Ureter (tissue), 1 donor: ENCODE measurements at places on chromosomes 1 and 21. TPM values are rescaled to one million over a fixed set of nuclear protein-coding genes. Genes with fewer than 3 reads are reported as not detected.

Gene MRAP
- total RNA-seq: not detected

Gene HAO2
- 0.23 TPM for total RNA-seq

Gene C1orf141
- total RNA-seq: not detected

Gene OLIG1
- not detected for total RNA-seq

Gene NES
- total RNA-seq: 42.4 TPM

Gene PDPN
- total RNA-seq: 29.5 TPM

GRCh38 chr21:33403786-33404585 lies 773 bp downstream of the IFNGR2 start:
- peak; percentile 69 for DNase-seq

DNA sequence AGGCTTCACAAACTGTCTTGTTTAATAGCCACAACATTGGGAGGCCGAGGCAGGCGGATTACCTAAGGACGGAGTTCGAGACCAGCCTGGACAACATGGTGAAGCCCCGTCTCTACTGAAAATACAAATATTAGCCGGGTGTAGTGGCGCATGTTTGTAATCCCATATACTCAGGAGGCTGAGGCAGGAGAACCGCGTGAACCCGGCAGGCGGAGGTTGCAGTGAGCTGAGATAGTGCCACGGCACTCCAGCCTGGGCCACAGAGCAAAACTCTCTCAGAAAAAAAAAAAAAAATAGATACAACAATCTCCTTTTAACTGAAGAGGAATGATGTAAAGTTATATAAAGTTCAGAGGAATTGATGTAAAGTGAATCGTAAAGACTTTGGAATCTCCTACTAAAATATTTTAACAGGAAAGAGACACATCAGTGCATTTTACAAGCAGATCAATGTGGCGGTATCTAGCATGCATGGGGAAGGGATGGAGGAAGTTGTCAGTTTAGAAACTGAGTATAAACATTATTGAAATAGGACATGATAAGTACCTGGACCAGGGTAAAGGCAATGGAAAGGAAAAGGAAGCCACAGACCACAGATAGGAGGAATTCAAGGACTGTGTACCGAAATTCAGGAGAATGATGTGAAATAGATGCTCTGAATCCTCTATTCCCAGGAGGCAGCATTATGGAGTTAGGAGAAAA lies 41.5 kb downstream of the PTPRC start:
- DNase-seq: no peak

DNA sequence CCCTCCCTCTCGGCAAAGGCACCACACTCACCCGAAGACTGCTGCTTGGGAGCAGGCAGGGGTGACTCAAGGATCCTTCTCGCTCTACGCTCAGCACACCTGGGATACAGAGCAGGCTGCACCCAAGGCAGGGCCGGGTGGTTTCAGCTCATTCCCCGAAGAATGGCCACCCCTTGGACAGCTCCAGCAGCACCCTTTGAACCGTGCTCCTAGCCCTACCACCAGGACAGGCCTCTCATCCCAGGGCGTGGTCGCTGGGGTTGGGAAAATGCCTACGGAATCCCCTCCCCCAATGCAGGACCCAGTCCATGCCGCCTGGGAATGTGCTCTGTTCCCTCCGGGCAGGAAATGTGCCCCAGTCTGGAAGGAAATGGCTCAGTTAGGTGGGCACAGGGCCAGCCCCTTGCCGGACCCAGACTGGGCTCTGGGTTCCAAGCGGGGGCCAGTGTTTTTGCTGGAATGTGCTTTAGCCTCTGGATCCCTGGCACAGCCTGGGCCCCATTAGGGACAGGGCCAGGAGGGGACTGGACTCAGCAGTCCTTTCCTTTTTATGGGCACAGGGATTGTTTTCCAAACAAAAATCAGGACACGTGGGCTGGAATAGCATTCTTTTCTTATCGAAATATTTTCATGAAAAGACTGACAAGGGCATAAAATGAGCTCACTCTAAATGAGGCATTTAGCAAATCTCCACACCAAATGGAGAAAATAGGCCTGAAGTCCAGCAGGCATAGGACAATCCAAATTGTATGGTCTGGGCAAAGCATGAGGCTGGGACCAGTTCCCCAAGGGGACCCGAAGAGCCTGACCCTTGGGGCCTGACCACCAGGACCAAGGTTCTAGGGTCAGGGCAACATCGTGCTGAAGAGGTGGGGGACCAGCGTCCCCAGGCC lies 7.3 kb downstream of the TMEM82 start:
- no peak for DNase-seq

GRCh38 chr21:38760017-38760761 lies 45.5 kb upstream of the ETS2 start:
- DNase-seq: no peak

GRCh38 chr1:34984793-34985608 lies at the start of gene TMEM35B:
TSS of gene TMEM35B (minus strand) at chr1:34985347. CDS start at chr1:34985305, 42 bp downstream.
- DNase-seq: peak; percentile 77

DNA sequence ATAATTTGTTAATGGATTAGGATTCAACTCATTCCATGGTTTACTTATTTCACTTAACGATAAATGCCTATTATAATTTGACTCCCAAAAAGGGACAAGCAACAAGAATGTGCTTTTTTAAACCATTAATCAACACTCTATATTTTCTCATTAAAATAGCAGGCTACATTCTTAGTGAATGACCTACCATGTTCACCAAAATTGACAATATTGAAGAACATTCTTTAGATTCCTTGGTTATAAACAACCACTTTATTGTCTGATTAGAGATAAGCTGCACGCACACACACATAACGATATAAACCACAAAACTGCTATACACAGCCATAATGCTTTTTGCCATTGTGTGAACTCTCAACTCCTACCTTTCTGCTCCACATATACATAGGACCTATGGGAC lies 75.4 kb upstream of the LRRC7 start:
- DNase-seq: no peak

- no peak for DNase-seq
Measured at GRCh38 chr1:151144474-151145303, 1.7 kb downstream of the SEMA6C start.

DNA sequence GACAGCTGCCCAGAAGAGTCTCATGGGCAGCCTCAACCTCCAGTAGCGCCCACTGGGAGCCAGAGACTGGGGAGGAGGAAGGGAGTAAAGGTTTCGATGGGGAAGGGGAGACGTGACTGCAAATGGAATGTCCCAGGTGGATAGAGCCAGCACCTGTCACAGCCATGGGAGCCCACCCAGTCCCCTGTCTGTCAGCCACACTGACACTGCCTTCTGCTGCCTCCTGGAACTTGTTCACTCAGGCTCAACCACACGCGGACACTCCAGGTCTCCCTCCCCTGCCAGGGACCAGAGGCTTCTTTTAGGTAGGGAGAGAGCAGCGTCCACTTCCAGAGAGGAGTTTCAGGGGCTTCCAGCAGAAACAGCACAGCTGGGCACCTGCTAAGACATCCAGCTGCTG lies 346.3 kb downstream of the NPHP4 start:
- no peak for DNase-seq

DNA sequence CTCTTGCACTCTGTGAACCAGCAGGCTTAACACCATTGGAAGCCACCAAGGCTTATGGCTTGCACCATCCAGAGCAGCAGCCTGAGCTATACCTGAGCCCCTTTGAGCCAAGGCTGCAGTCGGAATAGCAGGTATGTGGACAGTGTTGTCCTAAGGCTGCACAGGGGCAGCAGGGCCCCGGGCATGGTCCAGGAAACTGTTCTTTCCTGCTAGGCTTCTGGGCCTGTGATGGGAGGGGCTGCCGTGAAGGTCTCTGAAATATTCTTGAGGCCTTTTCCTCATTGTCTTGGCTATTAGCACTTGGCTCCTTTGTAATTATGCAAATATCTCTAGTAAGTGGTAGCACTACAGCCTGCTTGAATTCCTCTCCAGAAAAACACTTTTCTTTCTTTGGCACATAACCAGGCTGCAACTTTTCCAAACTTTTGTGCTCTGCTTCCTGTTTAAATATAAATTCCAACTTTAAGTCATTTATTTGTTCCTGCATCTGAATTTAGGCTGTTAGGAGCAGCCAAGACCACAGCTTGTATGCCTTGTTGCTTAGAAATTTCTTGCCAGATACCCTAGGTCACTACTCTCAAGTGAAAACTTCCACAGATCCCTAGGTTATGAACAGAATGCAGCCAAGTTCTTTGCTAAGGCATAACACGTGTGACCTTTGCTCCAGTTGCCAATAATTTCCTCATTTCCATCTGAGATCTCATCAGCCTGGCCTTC lies 5.2 kb downstream of the KRTAP20-4 start:
- no peak for DNase-seq

DNA sequence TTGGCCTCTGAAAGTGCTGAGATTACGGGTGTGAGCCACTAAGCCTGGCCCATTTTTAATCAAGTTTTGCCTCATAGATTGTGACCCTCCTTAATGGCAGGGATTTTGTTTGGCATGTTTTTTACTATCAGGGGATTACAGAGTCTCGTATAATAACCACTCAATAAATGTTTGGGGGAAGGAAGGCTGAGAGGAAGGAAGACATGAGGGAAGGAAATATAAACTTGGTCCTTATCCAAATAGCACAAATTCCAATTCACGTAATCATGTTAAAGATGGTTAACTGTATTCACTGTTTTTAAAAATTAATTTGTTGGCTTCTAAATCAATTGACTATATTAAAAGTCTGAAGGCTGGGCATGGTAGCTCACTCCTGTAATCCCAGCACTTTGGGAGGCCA lies 30.9 kb upstream of the SERTAD4 start:
- no peak for DNase-seq
